ENCODE measurements at places on chromosomes 1 and 21.

GRCh38 chr1:14570514-14570913 lies 28.0 kb upstream of the KAZN start:
- DNase-seq = no peak

GRCh38 chr1:184759112-184759511 lies 4.5 kb upstream of the EDEM3 start:
- no peak for DNase-seq

DNA sequence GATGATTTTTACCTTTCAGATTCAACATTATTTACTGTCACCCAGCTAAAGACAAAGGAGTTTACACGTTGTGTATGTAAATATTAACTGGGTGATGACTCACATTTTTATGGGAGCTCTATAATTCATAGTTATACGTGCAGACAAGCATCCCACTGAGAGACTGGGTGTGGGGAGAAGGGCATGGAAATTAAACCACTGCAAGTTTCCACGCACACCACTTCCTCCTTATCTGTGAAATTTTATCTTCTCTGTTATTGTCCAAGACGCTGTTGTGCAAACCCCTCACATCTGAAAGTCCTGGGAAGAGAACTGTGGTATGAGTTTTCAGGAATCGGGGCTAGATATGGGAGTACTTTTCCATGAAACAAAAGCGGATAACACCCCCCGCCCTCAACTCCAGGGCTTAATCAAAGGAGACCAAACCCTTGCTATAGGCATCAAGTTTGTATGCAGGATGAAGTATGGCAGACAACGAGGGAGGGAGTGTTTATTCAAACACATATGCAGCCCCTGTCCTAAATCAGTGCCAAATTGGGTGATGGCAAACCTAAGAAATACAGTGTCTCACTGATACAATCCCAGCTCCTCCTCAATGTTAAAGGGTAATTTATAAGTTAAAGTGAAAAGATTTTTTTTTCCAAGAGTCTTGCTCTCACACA lies 23.3 kb upstream of the DPT start:
- DNase-seq = no peak

DNA sequence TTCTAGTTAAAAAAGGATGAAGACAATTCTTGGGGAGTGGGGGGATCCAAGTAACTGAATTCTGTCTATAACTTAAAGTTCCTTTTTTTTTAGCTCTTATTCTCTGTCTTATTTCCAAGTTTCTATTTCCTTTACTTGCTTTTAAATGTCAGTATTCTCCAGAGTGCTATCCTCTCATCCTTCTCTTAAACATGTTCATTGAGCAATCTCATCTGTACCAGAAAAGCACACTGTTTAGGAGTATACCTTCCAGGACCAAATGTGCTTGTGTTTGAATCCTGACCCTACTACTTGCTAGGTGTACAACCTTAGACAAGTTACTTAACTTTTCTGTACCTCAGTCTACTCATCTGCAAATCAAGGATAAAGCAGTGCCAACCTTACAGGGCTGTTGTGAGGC lies 50.1 kb downstream of the AKT3 start:
- no peak for DNase-seq

DNA sequence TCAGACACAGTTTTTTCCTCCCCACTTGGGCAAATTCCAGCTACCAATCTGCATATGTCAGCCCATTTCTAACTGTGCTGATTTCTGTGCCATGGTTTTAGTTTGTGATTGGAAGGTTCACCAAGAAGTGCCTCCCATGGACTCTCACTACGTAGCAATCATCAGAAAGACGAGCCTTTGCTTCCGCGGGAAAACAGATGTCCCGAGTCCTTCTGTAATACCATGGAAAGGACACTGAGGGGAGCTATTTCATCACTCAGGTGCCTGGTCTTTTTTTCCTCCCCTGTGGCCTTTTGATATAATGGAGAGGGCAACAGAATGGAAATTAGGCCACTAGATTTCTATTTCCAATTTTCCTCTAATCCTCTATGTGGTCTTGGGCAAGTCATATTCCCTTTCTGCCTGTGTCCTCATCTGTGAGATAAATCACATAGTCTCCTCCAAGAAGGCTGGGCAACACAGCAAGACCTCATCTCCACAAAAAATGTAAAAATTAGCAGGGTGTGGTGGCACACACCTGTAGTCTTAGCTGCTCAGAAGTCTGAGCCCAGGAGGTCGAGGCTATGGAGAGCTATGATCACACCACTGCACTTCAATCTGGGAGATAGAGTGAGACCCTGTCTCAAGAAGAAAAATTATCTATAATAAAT lies 24.8 kb downstream of the LEMD1 start:
- peak; percentile 13 for DNase-seq

DNA sequence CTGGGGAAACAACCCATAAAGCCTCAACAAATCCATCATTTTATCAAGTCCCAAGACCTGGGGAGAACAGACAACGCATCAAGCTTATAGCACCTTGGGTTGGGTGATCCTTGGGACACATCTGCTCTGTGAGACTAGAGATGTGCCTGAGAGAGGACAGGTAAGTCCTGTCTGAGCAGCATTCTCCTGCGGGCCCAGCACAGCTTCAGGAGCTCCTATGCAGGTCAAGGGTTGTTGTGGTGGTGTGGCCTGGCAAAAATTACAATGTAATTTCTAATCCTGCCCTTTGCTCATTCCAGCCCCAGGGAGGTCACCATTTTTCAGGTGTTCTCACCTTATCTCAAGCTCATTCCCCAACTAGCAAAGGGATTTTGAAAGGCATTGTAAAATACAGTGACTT lies 608.1 kb upstream of the CAMK1G start:
- no peak for DNase-seq

- no peak for DNase-seq
These were observed 86.3 kb downstream of the CAMK2N1 start for GRCh38 chr1:20399606-20400180.

- DNase-seq = no peak
These were observed 90.7 kb downstream of the MT1HL1 start for GRCh38 chr1:236913371-236914037.

- DNase-seq = no peak
These were observed 12.9 kb upstream of the SELENON start for GRCh38 chr1:25786887-25787759.

GRCh38 chr1:74766579-74766978 lies 33.6 kb downstream of the TYW3 start:
- no peak for DNase-seq

- DNase-seq = no peak
These were observed 27.0 kb upstream of the PEF1 start for GRCh38 chr1:31671561-31672201.

DNA sequence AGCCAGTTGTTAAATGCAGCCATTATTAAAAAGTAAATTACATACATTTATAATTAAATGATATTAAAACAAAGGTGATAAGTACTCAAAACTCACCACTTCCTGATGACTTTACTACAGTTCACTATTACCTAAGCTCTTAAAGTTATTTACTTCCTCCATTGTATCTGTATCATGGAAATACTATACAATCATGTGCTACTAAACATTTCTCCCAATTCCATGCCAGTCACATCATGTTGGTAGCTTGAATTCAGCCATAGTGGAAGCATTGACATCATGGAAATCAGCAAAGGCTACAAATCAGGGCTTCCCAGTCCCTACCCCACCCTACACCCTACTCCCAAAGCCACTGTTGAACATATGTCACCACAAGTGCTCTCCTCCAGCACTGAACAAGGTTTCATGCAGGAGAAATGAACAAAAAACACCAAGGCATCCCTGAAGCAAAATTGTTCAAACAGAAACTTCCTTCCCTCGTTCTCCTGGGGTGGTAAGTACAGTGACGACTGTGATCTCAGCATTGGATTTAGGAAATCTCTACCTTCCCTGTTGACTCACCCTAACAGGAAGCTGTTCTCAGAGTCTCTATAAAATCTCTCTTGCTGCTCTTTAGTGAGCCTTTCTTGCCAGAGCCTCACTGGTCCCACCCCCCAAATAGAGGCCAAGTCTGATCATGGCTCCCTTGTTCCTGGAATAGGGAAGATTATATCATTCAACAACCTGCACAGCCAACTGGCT lies 12.7 kb downstream of the VSIG8 start:
- DNase-seq = no peak

DNA sequence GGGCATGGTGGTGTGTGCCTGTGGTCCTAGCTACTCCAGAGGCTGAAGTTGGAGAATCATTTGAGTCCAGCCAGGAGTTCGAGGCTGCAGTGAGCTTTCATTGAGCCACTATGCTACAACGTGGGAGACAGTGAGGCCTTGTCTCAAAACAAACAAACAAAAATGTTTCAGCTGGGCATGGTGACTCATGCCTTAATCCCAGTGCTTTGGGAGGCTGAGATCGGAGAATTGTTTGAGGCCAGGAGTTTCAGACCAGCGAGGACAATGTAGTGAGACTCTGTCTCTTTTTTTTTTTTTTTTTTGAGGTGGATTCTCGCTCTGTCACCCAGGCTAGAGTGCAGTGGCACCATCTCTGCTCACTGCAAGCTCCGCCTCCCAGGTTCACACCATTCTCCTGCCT lies 5.0 kb upstream of the RPL5 start:
- no peak for DNase-seq

- no peak for DNase-seq
These were observed 105.6 kb downstream of the NTPCR start for GRCh38 chr1:233055879-233056641.

DNA sequence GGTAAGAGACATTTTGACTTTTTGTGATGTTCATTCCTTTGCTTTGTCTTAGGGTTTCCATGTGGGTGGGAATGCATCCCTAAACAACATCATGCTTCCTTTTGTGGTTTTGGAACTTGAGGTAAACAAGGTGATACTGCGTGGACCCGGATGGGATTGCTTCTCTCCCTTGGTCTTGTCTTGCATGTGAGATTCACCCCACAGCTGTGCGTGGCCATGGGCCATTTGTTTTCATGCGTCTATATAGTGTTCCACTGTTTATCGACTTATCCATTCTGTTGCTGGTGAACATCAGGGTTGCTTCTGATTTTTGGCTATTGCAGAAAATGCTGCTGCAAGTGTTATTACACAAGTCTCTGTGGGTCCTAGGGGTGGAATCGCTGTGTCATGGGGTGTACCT lies 21.1 kb downstream of the CRYAA start:
- DNase-seq = no peak

GRCh38 chr1:5977494-5978444 lies 14.5 kb downstream of the NPHP4 start:
- no peak for DNase-seq

GRCh38 chr21:34075091-34075425 lies 1.7 kb downstream of the MRPS6 start:
- DNase-seq = no peak

DNA sequence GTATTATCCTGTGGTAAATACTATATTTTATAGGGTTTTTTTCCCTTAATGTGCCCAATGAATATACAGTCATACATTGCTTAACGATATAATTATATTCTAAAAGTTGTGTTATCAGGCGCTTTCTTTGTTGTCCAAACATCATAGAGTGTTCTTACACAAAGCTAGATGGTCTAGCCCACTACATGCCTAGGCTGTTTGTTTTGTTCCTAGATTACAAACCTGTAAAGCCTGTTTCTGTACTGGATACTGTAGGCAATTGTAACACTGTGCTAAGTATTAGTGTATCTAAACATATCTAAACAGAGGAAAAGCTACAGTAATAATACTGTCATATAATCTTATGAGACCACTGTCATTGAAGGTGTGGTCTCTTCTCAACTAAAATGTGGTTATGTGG lies 242.6 kb upstream of the C1orf105 start:
- DNase-seq = no peak

DNA sequence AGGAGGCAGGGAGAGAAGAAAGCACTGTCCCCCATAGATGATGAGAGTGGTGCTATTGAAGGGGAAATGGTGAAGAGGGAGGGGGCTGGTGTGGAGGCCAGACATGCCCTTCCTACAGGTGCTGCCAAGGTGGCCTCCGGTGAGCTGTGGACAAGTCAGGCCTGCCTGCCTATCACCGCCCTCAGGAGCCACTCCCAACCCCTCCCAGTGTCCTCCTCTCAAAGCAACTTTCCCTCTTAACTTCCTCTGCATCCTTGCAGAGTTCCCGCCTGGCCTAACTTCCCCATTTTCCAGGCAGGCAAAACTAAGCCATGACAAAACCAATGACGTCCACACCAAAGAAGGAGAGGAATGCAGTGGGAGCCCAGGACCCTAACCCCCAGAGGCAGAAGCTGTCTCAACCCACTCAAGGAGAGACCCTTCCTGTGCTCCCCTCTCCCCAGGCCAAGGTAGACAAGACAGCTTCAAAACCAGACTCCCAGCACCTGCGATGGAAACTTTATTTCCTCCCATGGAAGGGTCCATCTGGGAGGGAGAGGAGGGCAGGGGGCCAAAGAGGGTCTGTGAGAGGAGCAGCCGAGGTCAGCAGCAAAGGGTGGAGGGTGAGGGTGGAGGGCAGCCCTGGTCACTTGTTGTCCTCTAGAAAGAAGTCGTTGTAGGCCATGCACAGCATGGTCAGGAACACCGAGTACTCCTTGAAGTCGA lies 1.0 kb upstream of the S100A6 start:
- no peak for DNase-seq

GRCh38 chr1:76176000-76176399 lies 101.5 kb downstream of the ST6GALNAC3 start:
- DNase-seq = no peak

Measured in hippocampal formation (tissue), 2 donors.